Activated CD4-positive, alpha-beta T cell treated with anti-CD3 and anti-CD28 coated beads for 36 hours (primary cell): ENCODE measurements at places on chromosomes 7 and 10. TPM values are rescaled to one million over a fixed set of nuclear protein-coding genes. Genes with fewer than 3 reads are reported as not detected.
A peak's percentile ranks its signal among the peaks of the same experiment; 100 is the strongest.

Gene FAM24A
- not detected for total RNA-seq

Gene POLR2J2
- total RNA-seq, result 20.0 TPM

Gene SVIL
- total RNA-seq, result 17.0 TPM

Gene CNPY1
- total RNA-seq, result not detected

Gene BAG3
- total RNA-seq, result 23.8 TPM

Gene SUN3
- not detected for total RNA-seq

Gene WDR86
- total RNA-seq, result not detected

Gene NACAD
- total RNA-seq, result 0.21 TPM

Gene DENND11
- 21.2 TPM for total RNA-seq

Gene ADAM12
- 1.7 TPM for total RNA-seq

Gene CALN1
- 0.11 TPM for total RNA-seq

DNA sequence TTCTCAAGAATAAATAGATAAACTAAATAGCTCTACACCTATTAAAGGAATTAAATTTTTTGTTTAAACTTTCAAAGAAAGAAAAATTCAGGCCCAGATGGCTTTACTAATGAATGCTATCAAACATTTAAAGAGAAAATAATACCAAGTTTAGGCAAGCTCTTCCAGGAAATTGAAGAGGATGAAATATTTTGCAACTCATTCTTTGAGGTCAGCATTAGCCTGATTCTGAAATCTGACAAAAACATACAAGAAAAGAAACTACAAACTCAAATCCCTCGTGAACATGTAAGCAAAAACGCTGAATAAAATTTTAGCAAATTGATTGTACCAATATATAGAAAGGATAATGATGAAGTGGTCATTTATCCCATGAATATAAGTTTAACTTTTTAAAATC, 93.4 kb downstream of the RTKN2 start:
- no peaks in the 10 kb centered on the region for H3K27me3 ChIP-seq
- H3K4me1 ChIP-seq, result peaks cover 33% of the 10 kb centered on the region
- no peak overlapping the region for H3K4me3 ChIP-seq
- DNase-seq, result no peak

DNA sequence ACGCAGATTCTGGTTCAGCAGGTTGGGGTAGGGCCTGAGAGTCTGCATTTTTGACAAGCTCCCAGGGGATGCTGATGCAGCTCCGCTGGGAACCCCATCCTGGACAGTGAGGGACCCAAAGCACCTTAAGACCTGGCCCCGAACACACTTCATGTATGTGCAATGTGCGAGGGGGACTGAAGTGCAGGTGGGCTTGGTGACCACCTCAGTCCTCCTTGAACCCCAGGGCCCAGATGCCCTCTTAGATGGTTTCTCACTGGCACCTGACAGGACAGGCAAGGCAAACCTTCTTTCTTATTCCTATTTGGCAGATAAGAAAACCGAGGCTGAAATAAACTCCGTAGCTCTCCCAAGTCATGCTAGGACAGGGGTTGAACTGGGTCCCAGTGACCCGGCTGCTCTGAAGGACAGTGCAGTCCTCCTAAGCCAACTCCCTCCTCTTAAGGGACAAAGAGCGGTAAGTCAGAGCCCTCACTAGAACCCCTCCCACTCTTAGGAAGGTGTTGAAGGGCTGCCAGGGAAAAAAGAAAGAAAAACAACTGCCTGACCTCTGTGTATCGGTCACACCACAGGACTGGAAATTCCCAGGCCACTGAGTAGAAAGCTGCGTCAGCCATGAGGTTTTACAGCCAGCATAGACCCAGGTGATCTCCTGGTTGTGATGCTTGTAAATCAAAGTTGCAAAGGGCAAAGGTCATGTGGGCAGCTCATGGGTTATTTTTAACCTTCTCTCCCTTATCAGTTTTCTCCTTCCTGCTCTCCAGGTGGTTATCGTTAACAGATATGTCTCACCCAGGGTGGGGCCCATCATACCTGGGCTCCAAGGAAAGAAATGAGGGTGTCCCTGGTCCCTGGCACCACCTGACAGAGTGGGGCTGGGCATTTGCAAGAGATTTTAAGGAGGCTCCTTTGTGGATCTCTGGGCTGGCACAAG, 90.9 kb upstream of the SMNDC1 start:
- H3K4me1 ChIP-seq, result peaks cover 30% of the 10 kb centered on the region
- peak; percentile 74 for DNase-seq
- H3K27ac ChIP-seq, result peak overlapping the region; percentile 74
- H3K4me3 ChIP-seq, result no peak overlapping the region

DNA sequence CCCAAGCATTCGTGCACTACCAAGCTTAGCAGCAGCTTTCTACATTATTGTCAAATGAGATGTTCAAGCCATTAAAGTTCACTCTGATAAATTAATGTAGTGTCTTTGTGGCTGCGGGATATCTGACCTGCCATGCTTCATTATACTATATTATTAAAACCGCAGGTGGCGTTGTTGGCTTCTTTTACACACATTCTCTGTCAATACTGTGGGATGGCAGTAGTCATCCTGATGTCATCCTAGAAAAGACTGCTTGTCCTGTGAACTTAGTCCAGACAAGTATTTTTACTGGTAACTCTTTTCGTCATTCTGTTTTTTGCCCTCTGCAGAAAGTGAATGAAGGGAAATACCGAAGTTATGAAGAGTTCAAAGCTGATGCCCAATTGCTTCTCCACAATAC, 103.9 kb downstream of the ZMYND11 start:
- H3K36me3 ChIP-seq, result peaks cover 6% of the 10 kb centered on the region
- H3K4me3 ChIP-seq, result no peak overlapping the region
- no peak overlapping the region for H3K27ac ChIP-seq
- H3K4me1 ChIP-seq, result no peaks in the 10 kb centered on the region
- no peak for DNase-seq

DNA sequence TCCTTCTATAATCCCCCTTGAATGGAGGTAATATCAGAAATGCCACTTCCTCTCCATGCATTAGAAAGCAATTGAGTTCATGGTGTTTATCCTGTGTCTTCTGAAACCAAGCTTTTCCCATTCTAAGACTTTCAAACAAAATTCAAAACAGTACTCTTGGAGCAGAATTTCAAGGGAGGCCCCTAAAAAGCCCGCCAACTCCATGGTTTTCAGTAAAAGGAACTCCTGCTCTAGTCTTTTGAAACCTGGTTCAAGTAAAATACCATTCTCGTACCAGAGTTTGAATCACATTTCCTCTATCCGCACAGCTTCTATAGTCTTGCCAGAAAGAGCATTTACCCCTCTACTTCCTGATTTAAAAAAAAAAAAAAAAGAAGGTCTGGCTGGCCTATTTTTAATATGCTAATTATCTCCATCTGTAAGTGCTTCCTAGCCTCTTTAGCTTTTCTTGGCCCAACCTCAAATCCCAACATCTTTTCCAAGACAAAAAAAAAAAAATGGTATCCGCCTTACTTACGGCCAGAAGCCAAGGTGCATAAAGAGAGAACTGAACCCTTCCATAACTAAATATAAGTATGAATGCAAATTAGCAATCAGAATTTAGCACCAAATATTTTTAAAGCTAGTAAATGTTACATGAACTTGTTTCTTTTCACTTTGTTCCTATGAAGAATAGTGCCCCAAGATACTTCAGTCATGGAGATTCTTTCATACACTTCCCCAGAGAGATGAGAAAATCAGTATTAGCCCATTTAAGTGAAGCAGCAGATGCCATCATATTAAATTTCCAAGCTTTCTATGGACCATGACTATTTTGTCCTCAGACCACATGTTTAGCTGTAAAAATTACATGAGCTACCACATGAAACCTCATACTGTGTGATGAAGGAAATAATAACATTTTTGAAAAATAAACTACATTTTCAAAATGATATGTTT, 199.9 kb upstream of the FAM3C start:
- no peaks in the 10 kb centered on the region for H3K36me3 ChIP-seq
- no peaks in the 10 kb centered on the region for H3K27me3 ChIP-seq
- no peak for DNase-seq
- H3K4me1 ChIP-seq, result no peaks in the 10 kb centered on the region

- H3K36me3 ChIP-seq, result no peaks in the 10 kb centered on the region
- no peaks in the 10 kb centered on the region for H3K27me3 ChIP-seq
- H3K4me1 ChIP-seq, result no peaks in the 10 kb centered on the region
- H3K27ac ChIP-seq, result no peak overlapping the region
- DNase-seq, result no peak
Observed at GRCh38 chr7:81616951-81617350, 152.9 kb downstream of the HGF start.

DNA sequence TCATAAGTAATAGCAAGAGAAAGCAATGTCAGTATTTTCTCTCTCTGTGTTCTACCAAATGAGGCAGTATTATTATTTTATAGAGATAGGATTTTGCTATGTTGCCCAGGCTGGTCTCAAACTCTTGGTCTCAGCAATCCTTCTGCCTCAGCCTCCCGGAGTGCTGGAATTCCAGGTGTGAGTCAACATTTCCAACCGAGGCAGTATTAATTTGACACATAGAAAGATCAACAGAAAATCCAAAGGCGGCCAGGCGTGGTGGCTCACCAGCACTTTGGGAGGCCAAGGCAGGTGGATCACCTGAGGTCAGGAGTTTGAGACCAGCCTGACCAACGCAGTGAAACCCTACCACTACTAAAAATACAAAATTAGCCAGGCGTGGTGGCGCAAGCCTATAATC, 71.8 kb downstream of the SMURF1 start:
- no peaks in the 10 kb centered on the region for H3K27me3 ChIP-seq
- peaks cover 17% of the 10 kb centered on the region for H3K4me1 ChIP-seq
- no peak overlapping the region for H3K4me3 ChIP-seq
- H3K27ac ChIP-seq, result no peak overlapping the region

DNA sequence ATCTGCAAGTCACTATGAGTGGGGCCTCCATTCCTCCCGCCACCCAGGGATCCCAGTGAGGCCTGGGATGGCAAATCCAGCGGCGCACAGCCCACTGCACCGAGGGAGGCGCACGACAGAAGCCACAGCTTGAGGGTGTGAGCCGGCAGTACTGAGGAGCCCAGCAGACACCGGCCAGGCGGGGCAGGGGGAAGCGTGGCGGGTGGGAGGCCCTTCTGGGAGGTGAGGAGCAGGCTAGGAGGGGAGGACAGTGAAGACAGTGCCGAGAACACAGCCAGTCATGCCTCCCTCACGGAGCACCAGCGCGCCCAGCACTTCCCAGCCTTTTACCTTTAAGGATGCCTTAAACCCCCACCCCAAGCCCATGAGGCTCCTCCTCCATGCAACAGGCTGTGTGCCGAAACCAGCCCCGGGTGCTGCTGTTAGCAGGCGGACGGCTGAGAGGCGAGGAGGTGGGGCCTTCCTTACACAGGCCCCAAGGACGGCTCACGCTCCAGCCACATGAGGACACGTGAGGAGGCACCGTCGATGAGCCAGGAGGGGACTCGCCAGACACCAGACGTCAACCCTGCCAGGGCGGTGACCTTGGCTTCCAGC, 258.5 kb downstream of the PTPRN2 start:
- H3K27ac ChIP-seq, result no peak overlapping the region
- peaks cover 8% of the 10 kb centered on the region for H3K4me1 ChIP-seq
- DNase-seq, result no peak
- no peaks in the 10 kb centered on the region for H3K27me3 ChIP-seq
- H3K4me3 ChIP-seq, result no peak overlapping the region

DNA sequence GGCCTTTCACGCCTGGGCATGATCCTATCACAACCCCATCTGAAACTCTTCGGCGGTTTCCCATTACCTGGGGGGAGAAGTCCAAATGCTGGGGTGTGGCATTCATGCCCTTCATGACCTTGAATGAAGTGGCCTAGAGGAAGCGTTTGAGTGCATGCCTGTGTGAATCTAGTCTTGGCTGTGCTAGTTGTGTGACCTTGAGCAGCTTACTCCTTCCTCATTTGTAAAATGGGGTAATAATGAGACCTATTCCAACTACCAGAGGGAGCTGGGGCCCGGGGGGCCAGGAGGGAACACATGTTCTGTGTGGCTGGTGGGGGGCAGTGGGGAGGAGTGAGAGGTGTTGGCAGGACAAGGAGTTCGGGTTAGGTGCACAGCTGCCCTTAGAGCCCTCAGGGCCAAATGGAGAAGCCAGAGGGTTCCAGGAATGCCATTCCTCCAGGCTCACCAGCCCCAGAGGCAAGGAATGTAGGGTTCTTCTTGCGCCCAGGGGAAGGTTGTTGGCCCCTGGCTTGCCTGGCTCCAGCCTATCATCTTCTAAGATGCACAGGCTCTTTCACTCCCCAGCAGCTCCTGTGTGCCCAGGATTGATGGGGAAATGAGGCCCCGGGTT, 21.3 kb upstream of the TBRG4 start:
- DNase-seq, result no peak
- H3K27me3 ChIP-seq, result no peaks in the 10 kb centered on the region
- H3K4me1 ChIP-seq, result peaks cover 8% of the 10 kb centered on the region
- no peak overlapping the region for H3K4me3 ChIP-seq
- H3K36me3 ChIP-seq, result no peaks in the 10 kb centered on the region
- peak overlapping the region; percentile 60 for H3K27ac ChIP-seq

DNA sequence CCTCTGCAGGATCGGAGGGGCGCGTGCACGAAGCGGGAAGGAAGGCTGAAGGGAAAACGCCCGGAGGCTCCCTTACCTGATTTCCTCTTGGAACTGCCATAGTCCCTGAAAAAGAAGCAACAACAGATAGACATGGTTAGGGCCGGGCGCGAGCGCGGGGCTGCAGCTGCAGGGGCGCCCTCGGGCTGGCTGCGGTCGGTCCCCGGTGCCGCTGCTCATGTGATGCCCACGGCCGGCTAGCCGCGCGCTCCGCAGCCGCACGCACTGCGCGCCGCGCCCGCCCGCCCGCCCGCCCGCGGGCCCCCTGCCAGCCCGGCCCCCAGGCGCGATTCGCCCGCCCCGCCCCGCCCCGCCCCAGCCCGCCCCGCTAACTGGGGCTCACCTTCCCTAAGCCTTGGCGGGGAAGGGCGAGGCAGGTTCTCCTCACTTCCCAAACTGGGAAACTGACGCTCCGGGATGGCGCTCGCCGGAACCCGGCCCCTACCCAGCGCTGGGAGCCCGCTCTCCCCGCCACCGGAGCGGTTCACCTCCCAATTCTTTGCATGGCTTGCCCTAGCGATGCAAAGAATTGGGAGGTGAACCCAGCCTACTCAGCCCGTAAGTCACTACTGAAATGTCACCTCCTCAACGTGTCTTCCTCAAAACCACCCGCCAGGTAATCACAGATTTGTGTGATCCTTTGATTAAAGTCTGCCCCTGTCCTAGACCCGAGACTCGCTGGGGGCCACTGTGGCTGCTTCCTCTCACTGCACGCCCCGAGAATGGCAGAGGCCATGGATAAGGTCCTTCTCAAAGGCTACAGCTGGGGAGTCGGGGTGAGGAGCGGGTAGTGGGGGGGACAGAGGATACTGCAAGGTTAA, 162.2 kb downstream of the SH3PXD2A start:
- H3K27ac ChIP-seq, result no peak overlapping the region
- peak overlapping the region; percentile 69 for H3K4me3 ChIP-seq
- H3K4me1 ChIP-seq, result peaks cover 35% of the 10 kb centered on the region

- no peak for DNase-seq
- H3K36me3 ChIP-seq, result no peaks in the 10 kb centered on the region
- H3K27ac ChIP-seq, result no peak overlapping the region
Observed at GRCh38 chr10:44172883-44173607, 211.9 kb downstream of the CXCL12 start.

GRCh38 chr10:21184216-21184615, 287.1 kb upstream of the NEBL start:
- no peak overlapping the region for H3K4me3 ChIP-seq
- no peaks in the 10 kb centered on the region for H3K4me1 ChIP-seq
- DNase-seq, result no peak
